ENCODE measurements at places on chromosomes 2 and 18.

DNA sequence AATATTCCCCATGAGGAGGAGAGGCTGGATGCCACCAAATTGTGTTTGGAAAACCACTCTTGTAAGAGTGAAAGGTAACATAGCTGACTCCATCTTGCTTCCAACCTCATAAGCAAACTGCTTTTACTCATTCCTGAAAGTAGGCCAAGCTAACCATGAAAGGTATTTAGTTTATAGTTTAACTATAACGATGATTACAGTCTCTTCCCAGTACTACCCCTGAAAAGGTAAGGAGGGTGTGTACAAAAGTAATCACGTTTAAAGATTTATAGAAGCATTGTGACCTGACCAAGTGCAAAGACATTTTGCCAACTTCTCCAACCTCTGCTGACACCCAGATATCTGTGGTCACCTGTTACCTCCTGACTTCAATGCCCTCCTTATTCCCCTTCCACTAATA, 122.6 kb downstream of the CD8B2 start:
- no peak for DNase-seq

DNA sequence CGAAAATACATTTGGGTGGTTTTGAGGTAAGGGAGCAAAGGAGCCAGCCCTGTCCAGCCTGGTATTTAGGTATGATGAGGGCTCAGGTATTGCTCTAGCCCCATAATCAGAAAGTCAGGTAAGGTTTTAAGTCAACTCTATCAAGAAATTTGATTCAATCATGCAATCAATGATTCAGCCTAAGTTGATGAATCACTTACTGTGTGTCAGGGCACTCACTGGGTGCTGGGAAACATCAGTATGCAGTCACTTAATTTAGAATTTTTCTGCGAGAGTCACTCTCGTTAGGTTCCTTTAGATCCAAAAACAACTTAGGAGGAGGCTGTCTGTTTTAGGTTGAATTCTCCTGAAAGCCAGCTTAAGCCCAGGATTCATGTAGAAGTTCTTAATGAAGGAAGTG, 17.7 kb upstream of the SERPINB2 start:
- DNase-seq, result no peak

GRCh38 chr2:212520340-212520739, 18.3 kb downstream of the ERBB4 start:
- DNase-seq, result no peak

- no peak for DNase-seq
These were observed 49.9 kb downstream of the UGP2 start for GRCh38 chr2:63891488-63892030.

GRCh38 chr2:235328991-235329390, 164.9 kb upstream of the AGAP1 start:
- DNase-seq, result no peak

GRCh38 chr2:40097691-40098385, 318.8 kb upstream of the THUMPD2 start:
- DNase-seq, result no peak

GRCh38 chr2:68605939-68606338, 37.4 kb upstream of the PROKR1 start:
- DNase-seq, result no peak

DNA sequence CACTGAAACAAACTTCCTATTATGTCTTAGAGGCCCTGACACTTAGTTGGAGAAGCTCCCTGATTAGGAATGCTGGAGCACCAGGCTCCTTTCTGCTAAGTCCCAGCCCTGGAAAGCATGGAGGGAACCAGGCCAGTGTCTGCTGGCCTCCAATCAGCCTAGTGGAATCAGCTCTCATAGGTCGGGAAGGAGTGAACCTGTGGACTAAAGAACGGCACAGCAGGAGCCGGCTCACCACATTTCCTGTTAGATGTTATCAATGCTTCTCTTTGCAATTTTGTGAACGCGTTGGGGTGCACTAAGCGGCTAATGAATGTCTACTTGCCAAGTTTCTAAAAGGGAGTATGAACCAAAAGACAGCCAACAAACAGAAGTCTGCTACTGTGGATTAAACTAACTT, 296.6 kb downstream of the NAPG start:
- DNase-seq, result no peak

- no peak for DNase-seq
These were observed 52.4 kb downstream of the EPC2 start for GRCh38 chr2:148696985-148697384.

- peak; percentile 84 for DNase-seq
These were observed 39.2 kb downstream of the BIN1 start for GRCh38 chr2:127067620-127068350.

GRCh38 chr18:23927821-23928746, 86.5 kb upstream of the TTC39C start:
- no peak for DNase-seq

DNA sequence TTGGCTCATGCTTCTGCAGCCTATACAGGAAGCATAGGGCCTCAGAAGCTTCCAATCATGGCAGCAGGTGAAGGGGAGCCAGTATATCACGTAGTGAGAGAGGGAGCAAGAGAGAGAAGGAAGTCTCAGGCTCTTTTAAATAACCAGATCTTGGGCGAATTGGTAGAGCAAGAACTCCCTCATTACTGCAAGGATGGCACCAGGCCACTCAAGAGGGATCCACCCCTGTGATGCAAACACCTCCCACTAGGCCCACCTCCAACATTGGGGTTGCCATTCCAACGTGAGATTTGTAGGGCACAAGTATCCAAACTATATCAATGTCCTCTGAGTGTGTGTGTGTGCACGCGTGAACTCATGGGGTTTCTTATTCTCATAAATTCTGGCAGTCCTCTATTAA, 37.6 kb upstream of the RMP24 start:
- no peak for DNase-seq

GRCh38 chr2:229443141-229443540, 172.1 kb upstream of the PID1 start:
- DNase-seq, result no peak

DNA sequence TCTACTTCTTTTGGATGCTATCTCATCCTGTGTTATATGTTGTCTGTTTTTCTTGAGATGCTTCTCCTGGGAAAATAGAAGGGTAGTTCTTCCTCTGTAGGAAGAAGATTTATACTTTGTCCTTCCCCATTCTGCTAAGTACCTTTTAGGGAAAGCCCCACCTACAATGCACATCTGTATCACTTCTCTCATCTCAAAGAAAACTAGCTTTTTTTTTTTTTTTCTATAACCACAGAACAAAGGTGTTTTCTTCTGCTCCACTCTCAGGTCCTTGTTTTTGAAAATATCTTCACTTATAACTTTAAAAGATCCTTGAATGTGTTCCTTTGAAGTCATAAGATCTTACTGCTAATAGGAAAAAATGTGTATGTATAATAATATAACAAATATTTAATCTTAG, 30.8 kb downstream of the CCDC150 start:
- no peak for DNase-seq

GRCh38 chr2:121502246-121502645, 28.4 kb upstream of the RNU4ATAC start:
- no peak for DNase-seq

DNA sequence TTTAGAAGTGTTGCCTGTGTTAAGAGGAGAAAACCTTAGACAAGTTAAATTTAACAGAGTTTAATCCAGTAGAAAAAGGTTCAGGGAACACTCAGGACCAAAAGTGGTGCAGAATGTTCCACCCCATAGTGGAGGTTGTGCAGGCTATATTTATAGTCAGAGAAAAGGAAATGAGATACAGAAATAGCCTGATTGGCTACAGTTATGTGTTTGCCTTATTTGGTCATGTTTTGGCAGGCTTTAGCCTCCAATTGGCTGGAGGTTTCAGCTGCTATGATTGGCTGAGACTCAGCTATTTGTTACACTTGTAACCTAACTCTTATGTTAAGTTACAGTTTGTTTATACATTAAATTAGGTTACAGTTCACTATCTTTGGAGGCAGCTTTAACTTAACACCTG, 4.2 kb downstream of the STAMBP start:
- DNase-seq, result no peak

DNA sequence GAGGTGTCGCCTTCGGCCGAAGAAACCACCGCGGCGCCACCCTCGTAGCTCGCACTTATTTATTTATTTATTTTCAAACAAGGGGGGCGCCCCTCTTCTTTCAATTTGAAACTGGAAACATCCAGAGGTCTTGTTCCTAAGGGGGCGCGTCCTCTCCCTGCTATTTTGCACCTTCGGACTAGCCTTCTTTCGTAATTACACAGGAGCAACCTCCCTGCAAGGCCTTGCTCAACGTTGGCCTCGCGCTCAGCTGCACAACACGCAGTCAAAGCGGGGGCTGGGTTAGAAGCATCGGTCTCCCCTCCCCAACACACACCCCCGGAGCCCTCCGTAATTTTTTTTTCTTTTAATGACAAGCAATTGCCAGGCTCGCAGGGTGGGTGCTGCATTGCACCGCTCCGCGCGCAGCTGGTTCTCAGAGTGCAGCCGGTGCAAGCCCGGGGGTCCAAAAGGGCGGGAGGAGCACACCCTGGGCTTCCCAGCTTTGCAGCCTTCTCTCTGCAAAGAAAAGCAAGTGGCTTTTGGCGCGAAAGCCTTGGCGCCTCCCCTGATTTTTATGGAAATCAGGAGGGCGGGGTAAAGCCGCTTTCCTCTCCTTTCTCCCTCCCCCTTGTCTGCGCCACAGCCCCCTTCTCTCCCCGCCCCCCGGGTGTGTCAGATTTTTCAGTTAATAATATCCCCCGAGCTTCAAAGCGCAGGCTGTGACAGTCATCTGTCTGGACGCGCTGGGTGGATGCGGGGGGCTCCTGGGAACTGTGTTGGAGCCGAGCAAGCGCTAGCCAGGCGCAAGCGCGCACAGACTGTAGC, at the start of gene MYCN:
Gene MYCN (plus strand): TSS at position 697 of the 807 bp plus-strand sequence. CDS start 1,515 bp downstream, outside the sequence.
- peak; percentile 95 for DNase-seq

DNA sequence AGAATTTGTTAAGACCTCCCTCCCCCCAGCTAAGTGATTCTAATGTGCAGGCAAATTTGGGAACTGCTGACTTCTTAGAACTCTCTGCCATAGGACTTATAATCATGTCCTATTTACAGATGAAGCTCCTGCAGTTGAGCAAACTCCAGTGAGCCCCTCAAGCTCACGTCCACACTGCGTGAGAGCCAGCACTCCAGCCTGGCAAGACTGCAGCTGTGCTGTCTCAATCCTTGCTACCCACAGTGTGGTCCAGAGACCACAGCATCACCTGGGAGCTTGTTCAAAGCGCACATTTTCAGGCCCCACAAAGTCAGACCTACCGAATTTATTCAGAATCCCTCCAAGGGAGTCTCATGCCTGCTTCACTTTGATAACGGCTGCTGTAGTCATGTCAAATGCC, 243.2 kb upstream of the RAB12 start:
- DNase-seq, result no peak

DNA sequence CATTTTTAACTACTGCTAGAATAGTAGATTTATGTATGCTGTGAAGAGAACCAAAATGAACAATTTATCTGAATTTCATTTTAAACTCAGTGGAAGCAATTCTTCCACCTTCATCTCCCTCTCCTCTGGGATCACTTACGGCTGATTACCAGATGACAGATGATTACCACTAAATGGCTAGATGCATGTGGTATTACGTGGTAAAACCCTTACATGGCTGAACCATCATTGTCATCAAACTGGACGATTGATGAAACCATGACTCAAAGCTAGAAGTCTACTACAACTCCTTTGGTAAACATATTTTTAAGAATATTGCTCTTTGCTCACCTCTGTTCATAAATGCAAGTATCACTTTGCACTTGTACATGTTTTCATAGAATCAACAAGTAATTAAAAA, 48.5 kb upstream of the DOCK10 start:
- no peak for DNase-seq

DNA sequence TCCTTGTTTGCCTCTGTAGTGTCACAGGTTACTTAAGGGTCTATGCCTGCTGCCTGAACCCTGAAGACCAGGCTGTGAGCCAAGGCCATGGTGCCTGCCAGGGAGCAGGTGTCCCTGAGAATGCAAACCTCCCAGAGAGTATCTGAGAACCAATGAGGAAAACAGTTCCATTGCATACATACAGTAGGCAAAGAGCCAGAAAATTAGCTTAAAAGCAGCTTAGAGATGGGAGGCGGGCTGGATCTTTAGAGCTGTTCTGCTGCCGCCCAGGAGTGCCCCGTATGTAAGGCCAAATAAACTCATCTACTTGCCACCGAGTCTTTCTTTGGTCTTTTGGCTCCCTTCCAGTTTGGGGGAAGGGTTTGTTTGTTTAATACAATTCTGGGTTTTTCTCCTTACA, 327.9 kb downstream of the CLIP4 start:
- DNase-seq, result no peak

GRCh38 chr2:65554765-65555591, 122.6 kb upstream of the SPRED2 start:
- no peak for DNase-seq

DNA sequence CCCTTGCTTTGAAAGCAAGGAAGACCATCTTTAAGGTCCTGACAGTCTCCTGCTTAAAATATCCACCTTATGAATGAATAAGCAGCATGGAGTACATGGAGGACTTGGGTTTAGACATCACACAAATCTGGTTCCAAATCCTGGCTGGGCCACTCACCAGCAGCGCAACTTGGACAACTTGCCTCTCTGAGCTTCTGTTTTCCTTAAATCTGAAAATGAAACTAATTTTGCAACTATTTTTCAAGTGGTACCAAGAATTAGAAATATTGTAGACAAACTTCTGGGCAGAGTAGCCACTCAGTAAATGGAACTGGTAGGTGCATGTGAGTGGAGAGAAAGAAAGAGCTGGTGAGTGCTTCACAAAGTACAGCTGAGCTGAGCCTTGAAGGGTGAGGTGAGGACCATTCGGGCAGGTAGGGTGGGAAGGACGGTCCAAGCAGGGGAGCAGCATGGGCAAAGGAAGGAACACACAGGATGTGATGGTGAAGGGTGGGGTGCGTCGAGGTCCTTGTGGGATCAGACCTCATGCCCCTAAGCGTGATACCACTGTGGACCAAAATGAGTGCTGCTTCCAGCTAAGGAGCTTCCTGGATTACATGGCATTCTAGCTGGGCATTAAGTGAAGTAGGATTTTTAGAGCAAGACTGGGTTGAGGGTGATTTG, 14.4 kb upstream of the TET3 start:
- no peak for DNase-seq

DNA sequence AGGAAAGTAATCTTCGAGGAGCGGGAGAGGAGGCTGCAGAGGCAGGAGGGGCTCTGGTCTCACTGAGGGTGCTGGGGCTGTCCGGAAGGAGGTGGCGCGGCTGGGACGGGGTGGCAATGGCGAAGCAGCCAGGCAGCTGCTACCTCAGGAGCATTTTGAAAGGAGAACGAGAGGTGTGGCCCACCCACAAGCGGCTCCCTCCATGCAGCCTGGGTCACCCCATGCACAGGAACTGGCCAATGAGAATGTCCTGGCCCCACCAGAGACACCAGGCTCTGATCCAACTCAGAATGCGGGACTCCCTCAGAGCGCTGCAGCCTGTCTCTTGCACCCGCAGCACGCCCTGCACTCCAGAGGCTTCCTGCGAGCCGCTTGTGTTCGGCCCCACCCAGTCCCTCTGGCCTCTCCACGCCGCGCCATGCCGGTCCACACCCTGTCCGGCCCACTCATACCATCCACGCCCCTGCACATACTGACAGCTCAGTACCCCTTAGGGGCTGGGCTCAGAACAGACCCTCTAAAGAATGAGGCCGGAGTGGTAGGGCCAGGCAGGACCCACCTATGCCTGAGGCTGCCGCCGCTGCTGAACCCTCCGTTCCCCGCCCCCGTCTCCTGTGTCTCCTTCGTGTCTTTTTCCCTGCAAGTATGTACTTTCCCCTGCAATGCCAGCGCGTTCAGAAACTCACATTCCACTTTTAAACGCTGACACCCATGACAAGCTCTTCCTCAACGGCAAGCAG, 6.4 kb upstream of the BOK start:
- no peak for DNase-seq

- DNase-seq, result no peak
These were observed 48.2 kb downstream of the CABYR start for GRCh38 chr18:24187049-24187448.

GRCh38 chr2:9631878-9632700, 1.3 kb upstream of the YWHAQ start:
- DNase-seq, result peak; percentile 37

- no peak for DNase-seq
These were observed 14.1 kb upstream of the ZSWIM2 start for GRCh38 chr2:186862869-186863709.

All from large intestine (tissue), 12 donors.